ENCODE measurements at places on chromosomes 5 and 9.

DNA sequence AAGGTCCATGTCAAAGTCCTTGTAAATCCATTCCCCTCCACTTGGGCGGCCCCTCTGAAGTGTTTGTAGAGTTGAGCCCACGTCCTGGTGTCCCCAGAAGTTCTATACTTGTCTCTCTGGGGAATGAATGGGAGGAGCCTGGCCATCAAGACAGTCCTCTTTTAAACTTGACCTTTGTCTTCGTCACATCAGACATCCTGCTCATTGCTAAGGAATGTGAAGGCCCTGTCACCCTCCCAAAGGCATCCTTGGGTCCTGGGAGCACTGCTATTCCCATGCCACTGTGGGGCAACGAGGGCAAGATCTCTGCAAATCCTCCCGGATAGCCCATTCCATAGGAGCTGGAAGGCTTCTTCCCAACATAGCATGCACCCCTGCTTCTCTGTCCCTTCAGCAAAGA lies 235.5 kb downstream of the SLIT3 start:
- DNase-seq: no peak

- DNase-seq: no peak
These were observed 414.0 kb downstream of the TLE4 start for GRCh38 chr9:79985772-79986171.

- DNase-seq: peak; percentile 53
These were observed 25.4 kb downstream of the HMHB1 start for GRCh38 chr5:143837306-143837848.

GRCh38 chr5:124561451-124561850 lies 185.0 kb downstream of the ZNF608 start:
- DNase-seq: no peak

- DNase-seq: no peak
These were observed 54.9 kb upstream of the BOD1 start for GRCh38 chr5:173671121-173671949.

GRCh38 chr5:139898981-139899380 lies 103.4 kb downstream of the PSD2 start:
- no peak for DNase-seq

DNA sequence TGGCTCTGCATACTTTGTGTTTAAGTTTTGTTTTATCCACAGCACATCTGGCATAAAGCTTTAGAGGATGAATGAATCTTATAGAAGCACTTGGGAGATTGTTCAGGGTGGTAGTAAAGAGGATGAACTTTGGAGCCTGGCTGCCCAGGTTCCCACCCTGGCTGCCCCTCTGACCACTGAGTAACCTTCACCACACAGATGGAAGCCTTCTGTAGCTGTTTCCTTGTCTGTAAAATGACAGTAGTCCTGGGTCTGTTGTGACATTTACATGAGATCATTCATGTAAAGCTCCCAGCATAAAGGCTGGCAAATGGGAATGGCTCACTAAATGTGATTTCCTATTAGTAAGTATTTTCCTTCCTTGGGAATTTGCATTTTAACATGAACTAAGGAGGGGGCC lies 85.7 kb upstream of the FAM169A start:
- DNase-seq: peak; percentile 40

DNA sequence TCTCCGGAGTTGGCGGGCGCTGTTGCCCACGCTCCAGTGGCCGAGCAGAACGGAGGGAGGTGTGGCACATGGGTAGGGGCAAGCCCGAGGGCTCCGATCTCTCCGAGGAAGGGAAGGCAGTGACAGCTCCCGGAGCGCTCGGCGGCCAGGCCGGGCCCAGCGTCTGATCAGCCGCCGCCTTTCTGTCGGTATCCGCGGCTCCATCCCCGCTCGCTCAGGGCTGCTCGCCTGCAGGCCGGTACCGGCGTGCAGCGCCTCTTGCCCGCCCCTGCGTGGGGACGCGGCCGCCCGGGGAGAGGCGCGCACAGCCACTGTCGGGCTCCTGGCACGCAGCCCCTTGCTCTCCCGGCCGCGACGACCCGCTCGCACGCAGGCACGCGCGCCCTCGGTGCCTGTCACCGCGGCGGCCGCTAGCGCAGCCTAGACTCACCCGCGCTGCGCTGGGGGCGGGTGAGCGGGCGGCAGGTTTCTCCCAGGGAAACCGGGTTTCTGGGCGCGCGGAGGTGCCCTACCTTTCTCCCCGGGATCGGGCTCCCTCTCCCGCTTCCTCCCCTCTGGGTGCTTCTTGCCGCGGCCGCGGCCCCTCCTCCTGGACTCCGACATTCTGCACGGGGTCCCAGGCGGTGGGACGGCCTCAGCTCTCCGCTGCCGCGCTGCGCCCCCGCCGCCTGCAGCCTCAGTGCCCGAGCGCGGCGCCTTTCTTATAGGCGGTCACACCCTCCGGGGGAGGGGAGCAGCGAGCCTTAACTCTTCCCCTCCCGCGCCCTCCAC lies 108.4 kb downstream of the PSD2 start:
- DNase-seq: peak; percentile 41

DNA sequence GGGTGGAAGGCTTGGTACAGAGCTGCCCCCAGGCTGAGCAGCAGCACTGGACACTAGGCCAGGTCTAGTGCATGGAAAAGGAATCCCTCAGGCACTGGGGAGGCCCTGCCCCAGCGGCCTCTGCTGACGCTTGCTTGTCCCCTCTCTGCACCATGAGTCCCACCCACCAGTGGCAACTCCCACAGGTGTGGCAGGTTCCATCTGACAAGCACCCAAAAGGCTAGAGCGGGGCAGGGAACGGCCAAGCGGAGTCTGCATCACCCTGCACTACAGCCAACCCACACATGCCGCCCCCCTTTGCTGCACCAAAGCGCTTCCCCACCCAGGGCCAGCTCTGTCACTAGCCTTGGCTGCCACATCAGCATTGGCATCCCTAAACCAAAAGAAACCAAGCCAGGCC lies 115.2 kb upstream of the SARDH start:
- DNase-seq: no peak

Data from mesenchymal stem cell (in vitro differentiated cells and primary cell).